ENCODE measurements at places on chromosomes 2 and 18.

DNA sequence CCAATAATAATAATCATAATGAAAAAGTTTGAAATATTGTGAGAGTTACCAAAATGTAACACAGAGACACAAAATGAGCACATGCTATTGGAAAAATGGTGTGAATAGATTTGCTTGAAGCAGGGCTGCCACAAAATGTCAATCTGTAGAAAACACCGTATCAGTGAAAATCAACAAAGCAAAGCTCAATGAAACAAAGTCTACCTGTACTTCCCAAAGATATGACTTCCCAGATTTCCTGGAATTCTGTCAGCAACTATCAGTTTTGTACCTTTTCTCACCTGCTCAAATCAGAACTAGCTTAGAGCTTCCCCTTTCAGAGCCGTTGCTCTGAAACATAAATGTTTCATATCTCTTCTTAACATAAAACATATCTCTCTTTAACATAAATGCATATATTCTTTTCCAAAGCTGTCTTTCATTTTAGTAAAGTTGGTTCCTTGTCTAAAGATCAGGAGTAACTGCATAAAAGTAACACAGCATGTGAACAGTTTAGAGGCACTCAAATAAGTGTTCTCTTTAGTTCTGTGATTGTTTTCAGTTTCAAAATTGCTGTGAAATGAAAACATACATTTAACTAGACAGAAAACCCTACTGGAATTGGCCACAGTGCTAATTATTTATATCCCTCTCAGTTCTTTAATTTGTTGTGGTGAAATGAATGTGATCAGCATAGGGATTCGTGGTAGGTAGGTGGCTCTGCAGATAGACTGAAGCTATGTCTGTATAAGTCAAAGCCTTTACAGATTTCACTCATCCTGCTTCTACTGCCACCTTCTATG lies 262.5 kb downstream of the KCNJ3 start:
- no peak for DNase-seq

DNA sequence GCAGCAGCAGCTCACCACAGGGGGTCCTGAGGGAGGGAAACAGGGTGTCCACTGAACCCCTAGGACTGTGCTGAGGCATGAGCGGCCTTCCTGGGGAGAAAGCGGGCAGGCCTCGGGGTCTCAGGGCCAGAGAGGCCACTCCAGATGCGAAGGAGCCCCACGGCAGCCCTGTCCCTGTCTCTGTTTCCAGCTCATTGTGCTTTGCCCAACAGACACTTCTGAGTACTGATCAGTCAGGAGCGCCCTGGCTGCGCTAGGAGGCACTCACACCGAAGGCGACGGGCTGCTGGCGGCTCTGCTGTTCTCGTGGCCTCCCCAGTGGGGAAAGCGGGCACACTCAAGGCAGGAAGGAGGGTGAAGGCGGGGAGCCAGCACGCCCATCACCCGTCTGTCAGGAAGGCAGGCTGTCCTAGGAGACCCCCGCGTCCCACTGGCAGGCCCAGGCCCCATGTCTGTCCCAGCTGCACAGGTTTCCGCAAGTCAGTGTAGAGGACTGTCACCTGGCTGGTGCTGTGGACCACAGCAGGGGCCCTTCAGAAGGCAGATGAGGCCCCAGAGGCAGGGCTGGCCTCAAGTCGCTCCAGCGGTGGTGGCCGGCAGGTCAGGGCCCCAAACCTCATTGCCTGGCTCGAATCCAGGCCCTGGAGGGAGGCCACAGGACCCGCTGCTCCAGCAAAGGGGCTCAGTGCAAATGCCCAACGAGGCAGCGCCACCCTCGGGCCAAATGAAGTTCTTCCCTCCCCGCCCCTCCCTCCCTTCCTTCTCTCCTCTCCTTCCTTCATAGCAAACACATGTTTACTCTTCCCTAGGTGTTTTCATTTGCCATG lies 6.8 kb downstream of the ESPNL start:
- DNase-seq, result no peak

- peak; percentile 53 for DNase-seq
Measured at GRCh38 chr18:48994044-48994651, 43.4 kb upstream of the SMAD7 start.

DNA sequence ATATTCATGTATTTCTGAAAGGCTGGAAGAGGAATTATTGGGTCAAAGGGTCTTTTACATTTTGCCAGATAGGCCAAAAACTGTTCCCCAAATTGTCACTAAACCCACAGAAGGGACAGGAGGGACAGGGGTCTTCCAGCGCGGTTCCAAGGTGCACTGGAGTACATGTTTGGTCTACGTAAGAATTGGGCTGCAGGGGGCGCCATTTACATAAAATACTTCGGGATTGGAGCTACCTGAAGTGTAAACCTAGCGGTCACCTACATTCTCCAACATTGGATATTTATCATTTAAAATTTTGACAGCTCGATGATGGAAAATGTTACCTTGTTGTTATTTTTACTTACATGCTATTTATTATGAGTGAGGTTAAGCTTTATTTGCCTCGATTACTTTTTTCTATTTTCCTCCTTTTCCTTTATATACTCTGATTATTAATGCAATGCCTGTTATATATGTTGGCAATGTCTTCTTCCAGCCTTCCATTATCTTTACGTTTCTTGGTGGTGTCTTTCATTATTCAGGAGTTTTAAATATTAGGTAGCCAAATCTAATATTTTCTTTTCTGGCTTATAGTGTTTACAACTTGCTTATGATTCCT lies 43.0 kb upstream of the RAB6C start:
- DNase-seq, result peak; percentile 58

DNA sequence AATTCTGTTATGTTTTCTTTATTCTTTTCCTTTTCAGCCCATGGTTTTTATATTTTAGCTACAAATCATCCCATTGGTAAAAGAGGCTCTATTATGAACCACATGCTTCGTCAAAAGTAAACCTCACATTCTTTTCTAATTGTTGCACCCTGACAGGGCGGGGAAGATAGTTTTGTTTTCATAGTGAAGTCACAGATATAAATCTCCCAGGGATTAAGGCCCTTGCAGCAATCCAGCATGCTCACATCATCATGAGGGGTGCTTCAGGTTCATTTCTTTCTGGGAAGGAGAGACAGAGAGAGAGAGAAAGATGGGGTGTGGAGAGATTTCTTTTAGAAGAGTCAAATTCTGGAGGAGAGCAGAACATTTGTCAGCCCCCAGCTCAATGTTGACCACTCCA lies 124.5 kb upstream of the CDC42EP3 start:
- no peak for DNase-seq

GRCh38 chr2:28544405-28544921 lies 48.6 kb downstream of the PLB1 start:
- DNase-seq, result no peak

DNA sequence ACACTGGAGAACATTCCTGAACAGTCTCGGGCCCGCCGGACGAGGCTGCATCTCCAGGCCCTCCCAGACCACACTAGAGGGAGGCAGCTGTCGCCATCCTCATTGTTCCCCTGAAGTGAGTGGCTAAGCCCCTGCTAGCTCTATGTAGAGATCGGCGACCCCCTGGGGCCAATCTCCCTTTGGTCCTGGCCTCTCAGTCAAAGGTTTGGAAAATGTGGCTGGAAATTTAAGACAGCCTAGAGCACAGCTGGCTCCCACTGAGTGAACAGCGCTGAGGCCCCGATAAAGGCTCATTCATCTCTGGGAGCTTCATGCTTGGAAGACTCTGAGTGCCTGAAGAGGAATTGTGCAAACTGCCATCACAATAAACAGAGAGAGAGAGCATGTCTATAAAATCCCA lies 360.3 kb downstream of the CLIP4 start:
- no peak for DNase-seq

DNA sequence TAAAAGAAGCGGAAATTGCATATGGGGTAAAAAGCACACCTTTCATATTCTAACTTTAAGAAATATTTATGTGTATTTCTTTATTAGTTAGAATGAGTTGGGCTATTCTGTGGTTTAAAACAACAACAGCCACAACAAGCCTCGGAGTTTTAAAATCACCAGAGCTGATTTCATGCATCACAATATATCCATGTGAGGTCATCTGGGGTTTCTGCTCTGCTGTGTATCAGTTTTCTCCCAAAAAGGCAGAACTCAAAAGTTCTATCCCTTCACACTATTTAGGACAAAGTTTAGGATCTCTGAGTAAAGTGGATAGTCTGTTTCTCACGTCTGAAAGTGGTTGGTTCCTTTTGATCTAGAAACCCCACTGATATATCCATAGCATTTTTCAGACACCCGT lies 601.5 kb upstream of the GCFC2 start:
- no peak for DNase-seq

DNA sequence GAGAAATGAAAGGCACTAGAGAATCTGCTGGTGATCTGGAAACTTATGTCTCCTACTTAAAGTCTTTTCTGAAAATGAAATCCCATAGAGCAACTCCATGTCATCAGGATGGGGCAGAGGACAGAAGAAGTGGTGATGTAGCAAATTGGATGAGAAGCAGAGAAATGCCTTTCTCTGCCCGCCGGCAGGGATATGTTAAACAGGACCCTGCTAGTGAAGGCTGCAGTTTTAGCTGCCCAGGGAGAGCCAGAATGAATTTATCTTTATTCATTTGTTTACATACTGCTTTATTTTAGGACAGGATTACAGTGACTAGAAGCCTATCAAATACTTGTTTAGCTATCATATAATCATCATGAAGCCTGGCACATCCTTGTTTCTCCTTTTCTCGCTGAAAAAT lies 247.0 kb downstream of the DOK6 start:
- DNase-seq, result no peak

DNA sequence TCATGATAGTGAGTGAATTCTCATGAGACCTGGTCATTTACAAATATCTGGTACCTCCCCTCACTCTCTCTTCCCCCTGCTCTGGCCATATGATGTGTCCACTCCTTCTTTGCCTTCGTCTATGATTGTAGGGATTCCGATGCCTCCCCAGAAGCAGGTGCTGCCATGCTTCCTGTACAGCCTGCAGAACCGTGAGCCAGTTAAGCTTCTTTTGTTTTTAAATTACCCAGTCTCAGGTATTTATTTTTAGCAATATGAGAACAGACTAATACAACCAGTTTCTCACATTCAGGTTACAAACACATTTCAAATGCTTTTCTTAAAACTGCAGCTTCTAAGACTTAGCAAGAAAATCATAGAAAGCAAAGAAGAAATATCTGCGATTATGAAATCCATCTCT lies 321.2 kb upstream of the CDH7 start:
- no peak for DNase-seq

DNA sequence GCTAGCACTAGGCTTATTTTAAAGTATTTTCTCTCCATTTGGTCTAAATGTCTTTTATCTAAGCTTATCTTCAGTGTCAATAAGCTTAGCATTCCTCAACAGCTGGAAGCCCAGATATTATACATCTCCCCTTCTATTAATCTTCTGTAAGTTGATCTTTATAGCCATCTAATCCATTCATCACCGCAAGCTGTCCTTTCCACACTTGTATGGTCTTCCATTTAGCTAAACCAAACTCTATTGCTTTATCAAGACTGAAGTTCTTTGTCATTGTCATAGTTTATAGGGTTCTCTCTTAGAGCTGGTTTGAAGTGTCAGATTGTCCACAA lies 101.3 kb upstream of the GPR45 start:
- DNase-seq, result no peak

- no peak for DNase-seq
Measured at GRCh38 chr18:70132999-70133398, 72.5 kb downstream of the RTTN start.

GRCh38 chr18:57768537-57769326 lies 34.4 kb downstream of the ATP8B1 start:
- no peak for DNase-seq

DNA sequence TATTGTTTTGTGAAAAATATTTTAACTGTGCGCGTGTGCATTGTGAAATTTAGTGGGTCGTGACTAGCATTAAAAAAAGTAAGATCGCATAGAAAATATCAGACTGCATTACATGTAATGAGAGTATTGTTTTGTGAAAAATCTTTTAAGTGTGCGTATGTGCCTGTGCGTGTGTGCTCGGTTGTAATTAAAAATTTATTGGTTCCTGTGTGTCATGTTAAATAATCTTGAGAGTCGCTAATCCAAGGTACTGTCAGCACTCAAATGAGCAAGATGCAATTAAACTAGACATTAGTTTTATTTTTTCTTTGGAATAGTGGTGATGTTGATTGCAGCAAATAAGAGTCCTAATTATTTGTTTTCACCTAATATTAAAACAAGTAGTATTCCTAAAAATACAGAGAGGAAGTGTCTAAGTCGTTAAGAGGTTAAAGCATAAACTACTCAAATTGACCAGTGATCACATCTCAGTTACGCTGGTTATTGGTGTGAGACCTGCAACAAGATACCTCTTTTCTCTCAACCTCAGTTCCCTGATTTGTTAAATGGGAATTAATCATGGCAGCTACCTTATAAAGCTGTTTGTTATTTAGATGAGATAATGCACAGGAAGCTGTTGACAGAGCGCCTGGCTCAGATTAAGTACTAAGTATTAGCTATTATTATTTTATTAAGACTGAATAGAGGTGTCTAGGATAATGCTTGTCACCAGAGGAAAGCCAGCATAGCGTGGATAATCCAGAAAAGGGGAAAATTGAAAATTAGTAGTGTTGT lies 1.9 kb downstream of the ZDBF2 start:
- no peak for DNase-seq

- DNase-seq, result peak; percentile 64
Measured at GRCh38 chr2:113966832-113967231, 76.9 kb downstream of the ACTR3 start.

DNA sequence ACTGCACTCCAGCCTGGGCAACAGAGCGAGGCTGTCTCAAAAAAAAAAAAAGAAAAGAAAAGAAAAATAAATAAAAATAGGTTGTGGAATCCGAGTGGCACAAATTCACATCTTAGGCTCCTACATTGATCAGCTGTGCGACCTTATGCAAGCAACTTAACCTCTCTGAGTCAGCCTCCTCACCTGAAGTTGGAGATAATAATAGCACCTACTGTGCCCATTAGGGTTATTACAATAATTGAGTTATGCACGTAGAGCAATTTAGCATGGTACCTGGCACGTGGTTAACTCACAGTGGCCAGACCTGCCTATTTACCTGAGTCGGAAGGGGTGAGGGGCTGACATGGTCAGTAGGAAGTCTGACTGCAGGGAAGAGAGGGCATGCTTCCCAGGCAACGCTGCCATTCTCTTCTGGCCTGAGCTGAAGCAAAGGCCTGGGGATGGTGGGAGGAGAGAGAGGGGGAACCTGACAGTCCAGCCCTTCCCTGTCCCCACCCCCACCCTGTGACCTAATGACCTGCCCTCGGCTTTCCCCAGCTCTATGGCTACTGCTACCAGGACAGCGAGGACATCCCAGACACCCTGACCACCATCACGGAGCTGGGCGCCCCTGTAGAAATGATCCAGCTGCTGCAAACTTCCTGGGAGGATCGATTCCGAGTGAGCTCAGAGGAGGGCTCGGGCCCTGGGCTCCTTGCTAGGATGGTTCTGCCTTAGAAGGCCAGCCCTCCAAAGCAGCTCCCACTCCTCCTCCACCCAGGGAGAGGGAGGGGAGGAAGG lies 5.1 kb downstream of the PKDCC start:
- DNase-seq, result no peak

DNA sequence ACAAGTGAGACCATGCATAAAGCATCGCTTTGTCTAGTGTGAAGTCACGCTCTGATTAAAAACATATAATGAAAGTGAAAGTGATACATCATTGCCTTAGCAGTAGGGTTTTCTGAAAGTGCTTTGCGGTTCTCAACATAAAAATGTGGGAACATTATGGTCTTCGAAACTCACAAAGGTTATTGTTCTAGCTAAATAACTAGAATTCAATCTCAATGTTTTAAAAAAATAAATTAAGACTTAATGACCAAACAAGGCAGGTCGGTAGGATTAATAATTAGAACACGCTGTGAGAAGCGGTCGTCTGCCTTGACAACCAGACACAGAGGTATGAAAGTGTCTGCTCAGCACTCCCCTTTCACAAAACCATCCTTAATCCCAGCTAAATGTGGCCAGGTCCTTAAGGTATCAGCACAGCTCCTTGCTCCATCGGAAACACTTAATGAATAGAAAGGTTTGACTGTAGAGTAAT lies 42.2 kb downstream of the KLHL14 start:
- DNase-seq, result no peak

GRCh38 chr2:33766175-33766574 lies 167.1 kb upstream of the FAM98A start:
- no peak for DNase-seq
